NCI-H2081 (cell line): ENCODE measurements at places on chromosomes 4 and X.

DNA sequence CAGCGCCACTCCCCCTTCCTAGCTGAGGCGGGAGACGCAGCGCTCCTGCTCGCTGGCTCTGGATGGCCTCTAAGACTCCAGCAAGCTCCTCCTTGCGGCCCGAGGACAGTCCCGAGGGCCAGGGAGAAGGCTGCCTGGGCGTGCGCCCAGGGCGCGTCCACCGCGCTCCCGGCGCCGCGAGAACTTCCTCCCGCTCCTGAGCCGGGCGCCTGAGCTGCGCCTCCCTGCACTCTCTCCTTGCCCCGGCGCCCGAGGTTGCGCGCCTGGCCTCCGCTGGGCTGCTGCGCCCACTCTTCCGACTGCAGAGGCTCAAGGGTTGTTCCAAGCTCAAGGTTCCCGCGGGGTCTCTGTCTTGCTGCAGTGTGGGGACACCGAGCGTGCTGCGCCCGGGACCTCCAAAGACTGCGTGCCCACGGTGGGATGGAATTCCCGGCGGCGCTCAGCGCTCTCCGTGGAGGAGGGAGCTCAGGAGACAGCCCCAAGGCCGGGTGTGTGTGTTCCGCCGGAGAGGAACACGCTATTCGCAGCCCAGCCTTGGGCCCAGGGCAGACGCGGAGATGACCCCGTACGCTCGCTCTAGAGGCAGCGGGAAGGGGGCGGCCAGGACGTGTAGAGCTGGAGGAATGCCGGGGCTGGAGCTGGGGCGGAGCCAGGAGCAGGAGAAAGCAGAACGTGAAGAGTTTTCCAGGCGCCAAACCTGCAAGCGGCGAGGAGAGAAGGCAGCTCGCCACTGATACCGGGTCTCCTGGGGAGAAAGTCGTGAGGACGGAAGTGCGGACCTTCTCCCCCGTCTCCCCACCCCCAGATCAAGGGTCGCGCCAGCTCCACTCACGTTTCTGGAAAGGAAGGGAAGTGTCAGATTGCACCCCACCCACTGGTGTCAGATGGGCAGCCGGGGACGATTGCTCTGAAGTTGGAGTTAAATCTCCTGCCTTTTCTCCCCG lies at the start of gene ARHGAP6:
Gene ARHGAP6, minus strand, starts transcription at position 753 of the 944 bp plus-strand sequence. CDS start 1,092 bp downstream, outside the sequence.
- DNase-seq = no peak

- DNase-seq = no peak
Observed at GRCh38 chr4:89719536-89720090, 117.3 kb downstream of the SNCA start.

- DNase-seq = no peak
Observed at GRCh38 chrX:48530736-48531135, 8.8 kb upstream of the TBC1D25 start.

- DNase-seq = no peak
Observed at GRCh38 chrX:11778230-11778629, 20.2 kb downstream of the MSL3 start.

- DNase-seq = no peak
Observed at GRCh38 chr4:125062115-125063050, 252.4 kb upstream of the FAT4 start.

DNA sequence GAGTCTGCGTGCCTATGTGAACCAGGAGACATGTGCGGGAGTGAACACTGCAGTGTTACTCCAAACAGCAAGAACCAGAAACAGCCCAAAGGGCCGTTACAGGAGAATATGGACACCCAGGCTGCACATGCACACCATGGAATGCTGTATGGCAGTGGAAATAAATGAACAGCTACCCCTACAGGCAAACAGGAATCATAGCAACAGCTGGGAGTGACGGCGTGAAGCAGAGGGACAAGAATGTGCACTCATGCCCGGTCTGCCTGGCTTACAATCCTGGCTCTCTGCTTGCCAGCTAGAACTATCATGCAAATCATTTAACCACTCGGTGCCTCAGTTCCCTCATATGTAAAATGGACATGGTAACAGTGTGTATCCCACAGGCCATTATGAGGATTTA lies 16.6 kb downstream of the GPKOW start:
- DNase-seq = no peak

DNA sequence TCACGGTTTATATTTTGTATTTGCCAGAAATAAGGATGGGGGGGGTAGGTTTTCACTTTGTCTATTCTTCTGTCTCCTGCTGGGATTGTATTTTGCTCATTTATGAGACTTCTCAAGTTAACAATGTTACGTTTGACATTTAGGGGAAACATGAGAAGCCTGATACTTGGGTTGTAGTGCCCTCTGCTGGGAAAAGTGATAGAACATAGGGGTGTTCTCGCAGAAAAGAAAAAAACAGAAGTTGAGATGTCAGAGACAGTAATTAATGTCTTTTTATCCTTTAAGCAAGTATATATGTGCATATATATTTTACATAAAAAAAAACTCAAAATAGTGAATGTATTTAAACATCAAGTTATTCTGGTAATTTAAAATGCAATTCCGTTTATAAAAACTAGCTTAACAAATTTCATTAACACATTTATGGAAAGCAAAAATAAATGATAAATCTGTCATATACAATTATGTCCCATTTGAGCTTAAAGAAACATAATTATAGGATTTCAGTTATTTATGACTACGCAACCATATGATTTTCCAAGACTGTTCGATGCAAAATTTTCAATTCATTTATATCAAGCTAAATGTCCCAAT lies 46.0 kb upstream of the TMPRSS11F start:
- peak; percentile 58 for DNase-seq

DNA sequence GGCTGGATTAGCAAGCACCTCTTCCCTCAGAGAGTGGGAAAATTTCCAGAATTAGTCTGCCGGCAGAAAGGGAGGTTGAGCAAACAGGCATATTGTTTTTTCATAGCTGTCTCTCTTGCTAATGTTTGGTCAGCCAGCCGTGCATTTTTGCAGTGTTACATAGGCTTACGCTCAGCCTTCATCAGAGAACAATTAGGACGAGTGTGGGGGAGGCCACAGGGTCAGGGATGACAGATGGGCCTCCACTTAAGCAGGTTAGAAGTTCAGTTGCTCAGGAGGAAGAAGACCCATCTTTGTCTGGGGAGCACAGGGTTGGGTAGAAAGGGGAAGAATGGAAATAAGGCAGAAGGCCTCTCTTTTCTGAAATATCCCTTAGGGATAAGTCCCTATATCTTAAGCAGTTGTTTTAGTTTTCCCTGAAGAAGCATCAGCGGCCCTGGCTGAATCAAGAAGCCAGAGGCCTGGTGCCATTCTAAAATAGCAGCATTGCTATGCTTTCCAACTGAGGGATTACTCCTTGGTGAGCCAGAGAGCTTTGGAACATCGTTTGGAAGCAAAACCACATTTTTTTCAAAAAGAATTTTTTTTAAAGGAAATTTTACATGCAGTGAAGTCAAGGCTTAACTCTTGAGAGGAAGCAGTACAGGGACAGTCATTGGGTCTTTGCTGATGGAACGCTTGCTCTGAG lies 118.8 kb downstream of the SMIM20 start:
- DNase-seq = peak; percentile 51

- no peak for DNase-seq
Observed at GRCh38 chr4:61501812-61502211, 301.7 kb downstream of the ADGRL3 start.

DNA sequence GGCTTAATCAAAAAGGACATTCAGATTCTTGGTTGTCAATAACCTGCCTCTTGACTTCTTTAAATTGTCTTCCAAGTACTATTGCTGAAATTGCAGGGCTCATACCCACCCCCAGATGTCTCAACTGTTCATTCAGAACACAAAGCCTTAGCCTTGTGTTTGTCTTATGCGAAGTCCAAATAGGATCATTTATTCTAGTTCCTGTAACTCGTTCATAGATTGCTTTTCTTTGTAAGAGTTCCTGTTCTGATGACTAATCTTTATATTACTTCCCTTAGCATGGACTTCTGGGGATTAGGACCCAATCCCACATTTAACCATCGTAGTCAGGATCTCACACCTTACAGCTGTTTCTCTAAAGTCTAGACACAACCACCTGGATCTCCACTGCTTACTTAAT lies 226.0 kb downstream of the VEGFC start:
- DNase-seq = no peak

DNA sequence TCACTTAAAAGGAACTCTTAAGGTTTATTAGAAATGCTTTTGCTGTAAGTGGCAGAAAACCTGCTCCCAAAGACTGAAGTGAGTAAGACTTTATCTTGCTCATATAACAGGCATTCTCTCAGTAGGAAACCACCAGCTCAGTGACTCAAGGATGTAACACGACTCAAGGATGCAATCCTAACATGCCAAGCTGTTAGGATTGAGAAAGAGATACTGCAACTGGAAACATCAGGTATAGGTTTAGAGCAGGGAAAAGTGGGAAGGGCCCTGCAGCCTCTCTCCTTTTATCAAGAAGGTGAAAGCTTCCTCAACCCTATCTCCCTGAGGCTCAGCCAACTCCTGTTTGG lies 11.9 kb upstream of the SLC9A7 start:
- no peak for DNase-seq

GRCh38 chrX:130418740-130419139 lies 17.0 kb downstream of the RBMX2 start:
- DNase-seq = no peak

DNA sequence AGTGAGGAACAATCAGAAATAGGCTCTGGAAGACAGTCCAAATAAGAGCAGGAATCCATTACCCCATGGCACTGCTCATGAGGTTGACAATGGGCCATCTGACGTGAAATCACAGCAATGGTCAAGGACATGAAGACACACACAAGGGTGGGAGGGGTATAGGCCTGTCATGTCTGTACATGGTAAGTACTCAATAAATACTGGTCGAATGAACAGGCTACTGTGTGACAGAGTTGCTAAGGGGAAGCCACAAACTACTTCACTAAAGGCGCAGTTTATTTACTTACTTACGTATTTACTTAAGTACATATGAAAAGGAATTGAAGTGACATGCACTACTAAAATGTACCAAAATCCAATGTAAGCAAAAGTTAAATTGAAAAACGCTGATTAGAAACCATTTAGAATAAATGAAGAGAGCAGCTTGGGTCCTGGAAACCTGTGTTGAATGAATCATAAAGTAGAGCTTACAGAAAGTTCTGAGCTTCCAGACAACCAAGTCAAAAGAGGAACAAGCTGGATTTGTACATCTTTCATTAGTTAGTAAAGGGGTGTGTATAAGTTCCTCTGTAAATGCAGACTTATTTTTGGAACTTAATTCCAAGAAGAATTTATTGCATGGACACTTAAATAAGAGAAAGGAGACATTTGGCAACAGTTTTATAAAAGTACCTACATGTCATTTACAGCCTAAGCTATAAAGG lies 32.7 kb downstream of the ALPK1 start:
- DNase-seq = no peak

- DNase-seq = no peak
Observed at GRCh38 chrX:10235851-10236250, 79.1 kb downstream of the CLCN4 start.

DNA sequence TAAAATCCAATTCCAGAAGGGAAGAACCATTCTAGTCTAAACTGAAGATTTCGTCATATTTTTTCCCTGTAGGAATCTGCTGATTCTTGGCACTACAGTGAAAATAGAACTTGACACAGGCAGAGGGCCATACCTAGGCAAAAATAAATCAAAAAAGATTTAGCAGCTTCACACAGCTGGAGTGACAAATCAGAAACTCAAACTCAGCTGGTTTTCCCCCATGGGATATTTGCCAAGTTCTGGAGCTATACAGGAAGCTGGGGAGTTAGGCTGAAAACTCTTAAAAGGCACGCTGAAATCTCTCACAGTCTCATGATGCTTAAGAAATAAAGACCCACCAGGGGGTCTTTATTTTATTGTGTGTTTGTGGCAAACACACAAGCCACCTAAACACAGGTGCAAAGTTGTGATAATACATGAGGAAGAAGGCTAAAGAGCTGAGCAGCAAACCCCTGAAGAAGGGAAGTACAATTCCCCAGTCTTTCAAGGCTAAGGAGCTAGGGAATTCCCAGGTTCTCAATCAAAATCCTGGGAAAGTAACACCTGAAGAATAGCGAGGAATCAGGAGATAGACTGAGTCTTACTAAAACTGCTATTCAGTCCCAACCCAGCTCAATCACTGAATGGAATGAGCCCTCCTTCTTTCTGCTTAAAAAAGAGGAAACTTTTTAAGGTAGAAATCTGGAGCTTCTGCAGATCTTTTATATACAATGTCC lies 32.1 kb upstream of the BEND2 start:
- DNase-seq = no peak

DNA sequence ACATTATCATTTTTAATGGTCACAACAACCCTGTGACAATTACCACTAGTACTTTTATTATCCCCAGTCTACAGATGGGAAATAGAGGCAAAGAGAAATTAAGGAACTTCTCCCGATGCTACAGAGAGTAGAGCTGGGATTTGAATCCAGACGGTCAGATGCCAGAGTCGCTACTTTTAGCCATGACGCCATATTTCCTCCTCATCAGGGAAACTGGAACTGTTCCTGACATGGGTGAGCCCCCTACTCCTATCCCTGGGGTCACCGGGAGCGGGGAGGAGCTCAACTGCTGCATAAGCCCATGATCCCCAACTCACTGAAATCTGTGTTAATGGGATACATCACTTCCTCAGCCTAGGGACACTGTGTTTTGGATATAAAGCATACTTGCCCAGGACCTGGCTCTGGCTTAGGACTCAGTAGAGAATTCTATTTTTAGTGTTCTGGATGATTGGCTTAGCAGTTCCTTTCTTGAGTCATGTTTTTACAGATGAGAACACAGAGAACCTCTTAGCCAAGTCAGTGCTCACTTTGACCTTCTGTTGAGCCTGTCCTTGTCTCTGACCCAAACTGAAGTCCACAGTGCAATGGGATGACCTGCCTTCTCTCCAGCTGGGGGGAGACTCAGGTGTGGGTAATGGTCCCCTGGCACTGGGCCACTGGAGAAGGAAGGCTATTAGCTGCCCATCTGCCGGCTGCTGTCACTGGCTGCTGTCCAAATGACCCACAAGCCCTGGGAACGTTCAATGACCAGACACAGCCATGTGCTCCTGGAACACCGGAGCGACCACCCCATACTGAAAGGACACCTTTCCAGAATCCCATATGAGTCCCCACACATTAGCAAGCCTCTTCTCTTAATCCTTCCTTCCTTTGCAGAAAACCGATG lies 90.8 kb upstream of the SHISA3 start:
- DNase-seq = no peak

DNA sequence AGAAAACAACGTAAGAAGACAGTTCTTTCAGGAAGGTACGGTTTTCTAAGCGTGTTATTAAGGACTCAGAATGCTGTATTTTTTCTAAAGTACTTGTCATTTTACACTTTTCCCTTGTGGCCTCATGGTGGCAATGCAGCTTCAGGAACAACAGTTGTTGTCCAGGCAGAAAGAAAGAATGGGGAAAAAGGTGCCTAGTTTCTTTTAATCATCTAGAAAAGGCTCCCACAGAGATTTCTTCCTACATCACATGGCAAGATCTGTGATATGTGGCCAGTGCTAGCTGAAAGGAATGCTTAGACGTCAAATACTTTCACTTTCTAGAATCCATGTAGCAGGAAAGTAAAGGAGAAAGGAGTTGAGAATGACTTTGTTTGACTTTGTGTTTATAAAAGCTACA lies 49.0 kb upstream of the TRAM1L1 start:
- peak; percentile 54 for DNase-seq

DNA sequence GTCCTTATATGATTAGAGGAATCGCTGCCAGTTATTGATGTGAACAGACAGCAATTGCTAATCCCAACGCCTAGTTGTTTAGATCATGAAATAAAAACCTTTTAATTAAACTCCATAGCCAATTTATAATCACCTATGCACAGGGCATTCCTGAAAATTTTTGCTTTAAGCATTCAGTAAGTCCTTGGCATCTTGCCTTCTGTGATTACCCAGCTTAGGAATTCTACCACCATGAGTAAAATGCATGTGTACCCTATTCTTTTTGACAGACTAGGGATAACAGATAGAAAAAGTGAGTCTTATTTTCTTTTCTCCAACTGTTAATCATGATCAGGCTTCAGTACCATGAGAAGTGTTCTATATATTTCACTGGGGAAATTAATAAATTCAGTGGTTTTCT lies 995.3 kb upstream of the GRIA3 start:
- no peak for DNase-seq
